ENCODE measurements at places on chromosomes 1 and 21.

- DNase-seq = no peak
These were observed 150.8 kb upstream of the ERG start for GRCh38 chr21:38649120-38649519.

DNA sequence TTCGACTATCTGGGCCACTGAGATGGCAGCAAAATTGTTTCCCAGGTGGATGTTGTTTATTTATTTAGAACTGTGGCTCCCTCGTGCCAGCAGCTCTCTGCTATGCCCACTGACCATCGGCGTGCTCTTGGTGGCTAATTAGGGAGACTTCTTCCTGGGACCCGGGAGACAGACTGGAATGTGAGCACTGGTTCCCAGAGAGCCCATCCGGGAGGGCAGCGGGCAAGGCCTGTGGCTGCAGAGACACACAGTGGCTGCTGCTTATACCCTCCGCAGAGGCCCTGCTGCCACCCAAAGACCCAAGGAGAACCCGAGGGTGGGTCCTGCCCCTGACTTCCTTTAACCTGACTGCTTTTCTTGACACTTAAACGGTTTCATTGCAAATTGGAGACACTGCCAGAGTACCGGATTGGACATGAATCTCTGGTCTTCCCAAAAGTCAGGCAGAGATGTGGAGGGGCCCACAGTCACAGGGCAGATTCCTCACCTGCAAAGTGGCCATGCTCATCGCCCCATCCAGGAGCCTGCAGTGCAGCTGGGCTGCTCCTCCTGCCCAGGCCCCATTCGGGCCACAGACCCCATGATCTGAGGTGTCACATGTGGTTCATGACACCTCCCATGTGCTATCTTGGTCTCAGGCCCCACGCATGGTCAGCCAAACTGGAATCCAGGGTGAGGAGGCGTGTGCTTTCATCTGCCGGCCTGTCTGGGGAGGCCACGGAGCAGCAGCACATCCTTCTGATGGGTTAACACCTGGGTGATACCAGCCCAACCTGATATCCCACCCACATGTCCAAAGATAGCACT lies 5.7 kb upstream of the MATN1 start:
- no peak for DNase-seq

- DNase-seq = peak; percentile 66
These were observed 23.2 kb downstream of the LYST start for GRCh38 chr1:235843461-235843961.

DNA sequence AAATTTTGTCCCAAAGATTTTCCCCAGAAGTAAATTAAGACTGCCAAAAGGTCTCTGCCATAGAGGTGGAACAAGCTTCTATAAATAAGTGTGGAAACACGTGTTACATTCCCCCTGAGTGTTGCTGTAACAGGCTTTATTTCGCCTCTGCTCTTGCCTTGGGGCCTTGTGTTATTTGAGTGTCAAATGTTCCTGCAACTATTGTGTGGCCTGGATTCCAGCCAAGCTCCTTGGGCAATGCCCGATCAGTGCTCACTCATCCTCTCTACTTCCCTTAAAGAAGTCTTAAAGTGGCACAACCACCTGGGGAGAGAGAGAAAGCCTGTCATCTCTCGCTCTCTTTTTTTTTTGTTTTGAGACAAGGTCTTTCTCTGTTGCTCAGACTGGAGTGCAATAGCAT lies 156.7 kb downstream of the NR5A2 start:
- DNase-seq = peak; percentile 88

DNA sequence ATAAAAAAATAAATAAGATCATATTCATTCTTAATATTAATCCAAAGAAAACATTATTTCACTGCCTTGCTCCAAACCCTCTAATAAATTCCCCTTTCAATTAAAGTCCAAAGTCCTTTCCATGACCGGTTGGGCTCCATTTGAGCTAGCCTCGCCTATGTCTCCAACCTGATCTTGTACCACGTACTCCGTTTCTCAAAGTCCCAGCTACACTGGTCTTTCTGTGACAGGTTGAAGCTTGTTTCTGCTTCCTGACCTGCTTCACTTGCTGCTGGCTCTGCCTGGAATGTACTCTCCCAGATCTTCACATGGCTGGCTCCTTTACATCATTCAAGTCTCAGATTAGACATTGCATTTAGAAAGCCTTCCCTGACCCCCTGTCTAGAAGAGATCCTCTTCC lies 16.4 kb downstream of the RPL5 start:
- no peak for DNase-seq

DNA sequence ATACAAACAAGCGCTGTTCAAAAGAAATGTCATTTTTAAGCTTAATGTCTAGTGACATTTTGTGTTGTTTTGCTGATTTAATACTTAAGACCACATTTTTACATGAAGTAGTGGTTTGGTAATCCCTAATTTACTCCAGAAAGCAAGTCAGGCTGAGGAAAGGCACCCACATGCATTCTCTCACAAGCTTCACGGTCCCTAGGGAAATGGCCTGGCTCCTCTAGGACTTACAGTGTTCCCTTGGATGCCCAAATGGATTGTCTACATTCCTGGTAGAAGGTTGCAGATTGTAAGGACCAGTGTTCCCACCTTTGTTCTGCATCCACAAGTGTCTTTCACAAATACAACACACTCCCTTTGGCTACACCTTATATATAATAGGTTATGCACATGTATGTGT lies 9.5 kb downstream of the GPSM2 start:
- DNase-seq = no peak

GRCh38 chr1:59833022-59833421 lies 18.3 kb downstream of the HOOK1 start:
- peak; percentile 14 for DNase-seq

DNA sequence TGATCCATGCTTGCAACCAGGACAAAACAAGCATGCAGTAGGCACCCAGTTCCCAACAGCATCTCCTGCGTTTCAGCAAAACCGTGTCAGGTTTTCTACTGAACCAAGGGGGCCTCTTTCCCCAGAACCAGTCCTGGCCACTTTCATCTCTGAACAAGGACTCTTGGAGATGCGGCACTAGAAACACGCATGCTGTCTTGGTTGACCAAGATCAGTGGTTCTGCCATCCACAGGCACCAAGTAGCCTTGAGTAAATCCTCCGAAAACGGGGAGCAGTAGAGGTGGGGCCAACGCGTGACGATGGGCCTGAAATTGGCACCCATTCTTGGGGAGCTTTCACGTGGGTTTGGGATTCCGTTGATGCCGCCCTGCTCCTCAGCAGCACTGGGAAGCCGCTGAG lies 62.5 kb upstream of the AJAP1 start:
- no peak for DNase-seq

DNA sequence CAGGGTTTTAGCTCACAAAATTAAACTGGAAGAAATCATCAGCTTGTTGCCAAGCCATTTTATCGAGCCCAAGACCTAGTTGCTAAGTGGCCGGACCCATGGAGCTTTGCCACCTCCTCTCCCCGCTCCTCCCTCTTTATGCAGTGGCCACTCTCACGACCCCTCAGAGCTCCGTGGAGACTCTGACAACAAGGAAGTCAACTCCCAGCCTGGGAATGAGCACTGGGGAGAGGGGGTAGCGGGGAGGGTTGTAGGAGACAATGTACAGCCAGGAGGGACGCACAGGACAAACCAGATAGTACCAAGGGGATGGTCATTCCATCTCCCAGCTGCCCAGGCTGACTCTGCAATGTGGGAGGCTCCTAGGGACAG lies 250.9 kb downstream of the SIPA1L2 start:
- no peak for DNase-seq

- DNase-seq = peak; percentile 90
These were observed 40.7 kb downstream of the CASQ2 start for GRCh38 chr1:115727706-115728249.

DNA sequence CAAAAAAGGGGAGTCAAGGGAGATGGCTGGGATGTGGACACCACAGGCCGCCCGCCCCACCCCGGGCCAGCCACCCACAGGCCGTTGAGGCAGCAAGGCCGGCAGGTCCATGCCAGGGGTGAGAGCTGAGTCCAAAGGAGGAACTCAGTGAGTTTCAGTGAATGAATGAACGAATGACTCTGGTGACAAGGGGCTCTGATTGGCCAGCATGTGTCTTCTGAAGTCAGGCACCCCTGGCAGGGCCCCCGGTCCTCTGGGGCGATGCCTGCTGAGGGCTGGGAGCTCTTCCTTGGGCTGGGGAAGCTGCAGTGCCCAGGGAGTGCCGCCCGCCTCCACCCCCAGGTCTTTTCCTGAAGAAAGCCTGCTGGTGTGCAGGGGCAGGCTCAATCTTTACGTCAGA lies 236.1 kb upstream of the VAMP3 start:
- DNase-seq = no peak

DNA sequence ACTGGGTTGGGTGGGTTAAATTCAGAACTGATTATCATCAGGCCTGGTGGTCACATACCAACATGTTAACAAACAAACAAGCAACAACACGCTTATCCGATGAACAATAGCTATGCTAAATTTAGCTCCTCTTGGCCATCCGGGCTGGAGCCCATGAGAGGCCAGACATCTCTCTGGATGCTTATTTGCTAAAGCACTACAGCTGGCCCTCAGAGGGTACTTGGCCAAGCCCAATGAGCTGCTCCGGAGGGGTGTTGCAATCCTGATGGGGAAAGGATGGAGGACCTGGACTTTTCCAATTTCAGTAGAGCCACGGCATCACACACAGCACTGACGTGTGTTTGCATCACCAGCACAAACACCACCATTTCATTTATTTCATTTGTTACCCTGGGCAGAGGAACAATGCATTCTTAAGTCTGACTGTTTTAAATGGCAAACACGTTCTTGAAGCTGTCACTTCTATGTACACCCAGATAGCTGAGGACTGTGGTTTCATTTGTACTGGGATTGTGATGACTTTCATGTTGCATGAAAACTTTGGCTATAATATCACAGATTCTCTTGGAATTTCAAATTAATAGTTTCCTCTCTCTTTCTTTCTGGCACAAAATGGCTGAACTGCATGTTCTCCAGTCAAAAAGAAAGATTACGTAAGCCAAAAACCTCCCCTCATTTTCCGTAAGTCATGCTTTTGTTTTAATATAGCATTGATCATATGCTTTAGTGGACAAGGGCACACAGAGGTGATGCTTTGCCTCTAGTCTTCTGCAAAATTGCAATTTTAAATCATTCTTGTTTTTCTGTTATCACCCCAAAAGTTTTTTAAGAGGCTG lies 359.8 kb upstream of the KAZN start:
- DNase-seq = peak; percentile 62

GRCh38 chr1:110480356-110481096 lies 29.6 kb downstream of the PROK1 start:
- no peak for DNase-seq

- DNase-seq = no peak
These were observed 45.4 kb upstream of the PLD5 start for GRCh38 chr1:242569867-242570266.
